ENCODE measurements at places on chromosomes 6 and 20. TPM values are rescaled to one million over a fixed set of nuclear protein-coding genes. Genes with fewer than 3 reads are reported as not detected.
A peak's percentile ranks its signal among the peaks of the same experiment; 100 is the strongest.

Gene EPB41L1
- total RNA-seq = 19.2 TPM

GRCh38 chr20:24694157-24694726 is 224.8 kb downstream of the SYNDIG1 start:
- DNase-seq = no peak

- DNase-seq = no peak
Measured at GRCh38 chr6:39223061-39223460, 6.2 kb downstream of the KCNK5 start.

DNA sequence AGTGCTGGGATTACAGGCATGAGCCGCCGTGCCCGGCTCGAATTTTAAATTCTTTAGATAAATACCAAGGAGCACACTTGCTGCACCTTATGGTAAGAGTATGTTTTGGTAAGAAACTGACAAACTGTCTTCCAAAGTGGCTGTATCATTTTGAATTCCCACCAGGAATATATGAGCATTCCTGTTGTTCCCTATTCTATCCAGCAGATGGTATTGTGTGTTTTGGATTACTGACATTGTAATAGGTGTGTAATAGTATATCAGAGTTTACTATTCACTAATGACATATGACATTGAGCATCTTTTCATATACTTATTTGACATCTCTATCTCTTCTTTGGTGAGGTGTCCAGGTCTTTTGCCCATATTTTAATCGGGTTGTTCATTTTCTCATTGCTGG is 40.5 kb downstream of the TGM6 start:
- DNase-seq = peak; percentile 35

Gene ASIP
- total RNA-seq = not detected

GRCh38 chr20:51097351-51098120 is 74.6 kb upstream of the KCNG1 start:
- no peak for DNase-seq

DNA sequence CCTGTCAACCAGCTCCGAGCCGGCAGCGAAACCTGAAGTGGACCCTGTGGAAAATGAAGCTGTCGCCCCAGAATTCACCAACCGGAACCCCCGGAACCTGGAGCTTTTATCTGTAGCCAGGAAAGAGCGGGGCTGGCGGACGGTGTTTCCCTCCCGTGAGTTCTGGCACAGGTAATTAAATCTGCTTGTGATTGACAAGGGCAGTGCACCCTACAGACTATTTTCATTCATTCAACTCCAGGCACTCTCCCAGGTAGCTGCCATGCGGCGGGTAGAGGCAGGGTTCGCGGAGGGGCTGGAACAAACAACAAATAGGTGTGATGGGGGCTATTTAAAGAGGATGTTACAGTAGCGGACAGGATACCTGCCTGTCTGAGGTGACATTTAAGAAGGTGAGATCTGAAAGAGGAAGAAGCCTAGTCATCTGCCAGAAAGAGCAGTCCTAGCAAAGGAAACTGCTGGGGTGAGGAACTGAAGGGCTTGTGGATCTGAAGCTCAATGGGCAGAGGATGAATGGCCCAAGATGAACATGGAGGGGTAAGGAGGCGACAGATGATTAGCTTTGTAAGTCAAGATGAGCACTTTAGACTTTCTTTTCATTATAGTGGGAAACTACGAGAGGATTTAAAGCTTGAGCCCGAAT is 810 bp downstream of the MRPL18 start:
- DNase-seq = peak; percentile 20

Gene CLDN20
- total RNA-seq = not detected

DNA sequence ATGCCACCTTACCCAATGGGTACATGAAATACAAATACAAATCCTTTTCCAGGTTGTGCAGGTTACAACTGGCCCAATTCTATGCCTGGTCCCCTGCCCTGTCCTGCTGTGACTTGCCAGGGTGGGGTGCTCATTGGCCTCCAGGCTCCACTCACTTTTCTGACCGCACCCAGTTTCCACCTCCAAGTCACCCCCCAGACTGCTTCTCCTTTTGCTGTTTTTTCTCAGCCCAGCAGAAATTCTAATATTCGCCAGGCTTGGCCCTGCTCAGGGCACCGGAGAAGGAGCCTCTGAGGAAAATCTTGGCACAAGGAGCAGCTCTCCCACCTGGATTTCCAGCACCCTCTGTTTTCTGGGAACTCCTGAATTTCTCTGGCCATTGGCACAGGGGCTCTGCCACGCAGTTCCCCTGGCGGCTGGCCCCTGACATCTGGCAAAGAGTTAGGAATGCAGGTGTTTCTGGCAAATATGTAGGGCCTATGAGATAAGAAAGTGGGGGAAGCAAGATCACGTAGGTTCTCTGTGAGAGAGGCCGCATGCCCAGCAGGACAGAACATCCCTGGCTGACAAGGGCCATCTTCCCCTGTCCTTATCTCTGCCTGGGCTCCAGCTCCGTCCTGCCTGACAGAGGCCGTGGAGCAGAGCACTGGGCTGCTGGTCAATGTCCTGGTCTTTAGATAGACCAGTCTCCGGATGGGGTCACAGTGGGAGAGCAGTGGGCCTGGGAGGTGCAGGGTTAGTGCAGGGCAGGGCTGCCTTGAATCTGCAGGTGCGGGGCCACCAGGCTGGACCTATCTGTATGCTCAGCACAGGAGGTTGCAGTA is 2.9 kb upstream of the RAET1E start:
- no peak for DNase-seq

Gene PLG
- total RNA-seq = not detected

DNA sequence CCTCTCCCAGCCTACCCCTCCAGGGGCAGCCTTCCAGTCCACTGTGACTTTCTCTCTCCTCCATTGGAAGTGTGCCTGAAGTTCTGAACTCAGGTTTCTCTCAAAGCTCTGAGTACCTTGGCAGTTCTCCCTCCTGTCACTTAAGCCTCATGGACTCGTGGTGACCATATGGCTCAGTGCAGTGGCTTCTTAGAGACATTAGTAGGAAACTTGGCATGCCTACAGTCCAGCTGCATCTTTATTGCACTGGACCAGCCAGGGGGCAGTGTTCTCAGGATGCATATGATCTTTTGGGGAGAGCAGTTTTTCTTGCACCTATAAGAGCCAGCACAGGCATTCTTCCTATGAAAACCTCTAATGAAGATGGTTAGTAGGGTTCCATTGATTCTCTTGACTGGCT is 47.5 kb upstream of the KCNK16 start:
- peak; percentile 47 for DNase-seq
